Fibroblast of lung (primary cell): ENCODE measurements at places on chromosomes 11 and 22.

DNA sequence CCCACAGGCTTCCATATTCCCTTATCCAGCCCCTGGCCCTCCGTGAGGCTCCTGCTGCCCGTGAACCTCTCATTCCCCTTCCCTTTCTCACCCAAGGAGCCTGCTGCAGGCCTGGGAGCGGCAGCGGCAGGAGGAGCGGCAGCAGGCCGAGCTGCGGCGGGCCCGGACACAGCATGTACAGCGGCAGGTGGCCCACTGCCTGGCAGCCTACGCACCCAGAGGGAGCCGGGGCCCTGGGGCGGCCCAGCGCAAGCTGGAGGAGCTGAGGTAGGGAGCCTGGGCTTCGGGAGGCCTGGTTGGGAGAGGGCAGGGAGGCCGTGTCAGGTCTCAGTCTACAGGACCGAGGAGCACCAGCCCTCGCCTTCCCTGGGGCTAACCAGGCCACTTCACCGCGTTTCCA, 8.1 kb upstream of the SART1 start:
- DNase-seq, result no peak

DNA sequence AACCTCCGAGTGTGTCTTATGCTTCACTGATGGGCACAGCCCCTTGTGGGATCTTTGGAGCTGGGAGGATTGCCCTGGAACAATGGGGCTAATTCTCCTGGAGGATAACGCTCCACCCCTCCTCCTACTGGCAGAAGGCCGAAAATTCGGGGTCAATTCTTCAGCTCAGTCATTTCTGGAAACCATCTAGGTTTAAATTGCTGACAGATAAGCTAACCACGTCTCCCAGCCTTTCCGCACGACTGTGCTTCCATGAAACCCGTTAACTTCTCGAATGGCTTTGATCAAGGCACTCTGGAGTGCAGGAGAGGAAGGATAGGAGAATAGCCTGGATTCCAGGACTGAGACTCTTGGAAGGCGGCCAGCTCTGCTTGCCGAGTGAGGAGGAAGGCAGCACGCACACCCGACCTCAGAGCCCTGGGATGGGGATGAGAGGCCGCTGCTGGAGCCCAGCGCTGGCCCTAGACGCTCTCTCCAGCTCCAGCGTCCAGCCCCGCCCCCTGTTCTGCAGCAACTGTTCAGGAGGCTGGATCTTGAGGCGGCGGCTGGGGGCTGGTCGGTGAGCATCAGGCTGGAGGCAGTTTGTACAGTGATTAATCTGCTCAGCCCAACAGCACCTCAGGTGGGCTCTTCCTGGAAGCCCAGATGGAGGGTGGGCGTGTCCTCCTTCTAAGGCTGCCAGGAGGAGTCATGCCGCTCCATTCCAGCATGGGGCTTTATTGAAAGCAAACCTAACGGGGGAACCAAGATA, 176.7 kb upstream of the NCAM1 start:
- DNase-seq, result peak; percentile 95

DNA sequence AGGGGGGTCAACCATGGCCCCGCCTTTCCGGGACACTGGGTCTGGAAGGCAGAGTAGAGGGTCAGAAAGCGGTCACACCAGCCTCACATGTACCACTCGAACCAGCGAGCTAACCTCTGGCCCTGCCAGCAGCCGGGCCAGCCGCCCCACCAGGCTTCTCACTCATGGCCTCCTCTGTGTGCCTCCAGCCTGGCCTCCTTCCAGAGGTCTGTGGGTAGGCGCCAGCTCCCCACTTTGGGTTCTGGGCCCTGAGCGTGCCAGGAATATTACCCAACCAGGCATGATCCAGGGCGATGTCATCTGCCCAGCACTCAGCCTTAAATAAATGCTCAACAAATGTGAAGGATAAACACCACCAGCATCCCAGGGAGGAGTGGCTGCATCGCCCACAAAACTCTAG, 5.8 kb downstream of the SCUBE1 start:
- no peak for DNase-seq

GRCh38 chr11:61820174-61820573, 3.4 kb upstream of the FADS1 start:
- peak; percentile 55 for DNase-seq

GRCh38 chr11:118009864-118010737, 23.9 kb downstream of the IL10RA start:
- no peak for DNase-seq

GRCh38 chr22:20243537-20244249, 24.4 kb downstream of the RTN4R start:
- DNase-seq, result peak; percentile 67
